ENCODE measurements at places on chromosomes 5 and 9. TPM values are rescaled to one million over a fixed set of nuclear protein-coding genes. Genes with fewer than 3 reads are reported as not detected.

The LRRC70 gene
- total RNA-seq = 0.12 TPM

The LRRTM2 gene
- 0.12 TPM for total RNA-seq

GRCh38 chr5:137359941-137360340, 139.2 kb downstream of the SPOCK1 start:
- no peak for DNase-seq

GRCh38 chr5:110377943-110378342, 348.5 kb downstream of the TMEM232 start:
- no peak for DNase-seq

DNA sequence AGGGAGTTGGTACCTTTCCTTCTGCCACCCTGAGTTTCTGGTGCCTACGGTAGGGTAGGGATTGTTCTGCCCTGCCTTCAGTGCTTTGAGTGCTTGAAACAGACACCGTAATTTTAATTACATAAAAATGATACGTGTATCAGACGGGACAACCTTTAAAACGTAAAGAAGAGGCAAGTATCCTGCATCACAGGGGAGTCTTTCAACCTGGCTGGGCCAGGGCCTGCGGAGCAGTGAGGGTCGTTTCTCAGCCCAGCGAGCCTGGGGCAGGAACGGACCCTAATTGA, 483 bp upstream of the DAB2IP start:
- DNase-seq = no peak

DNA sequence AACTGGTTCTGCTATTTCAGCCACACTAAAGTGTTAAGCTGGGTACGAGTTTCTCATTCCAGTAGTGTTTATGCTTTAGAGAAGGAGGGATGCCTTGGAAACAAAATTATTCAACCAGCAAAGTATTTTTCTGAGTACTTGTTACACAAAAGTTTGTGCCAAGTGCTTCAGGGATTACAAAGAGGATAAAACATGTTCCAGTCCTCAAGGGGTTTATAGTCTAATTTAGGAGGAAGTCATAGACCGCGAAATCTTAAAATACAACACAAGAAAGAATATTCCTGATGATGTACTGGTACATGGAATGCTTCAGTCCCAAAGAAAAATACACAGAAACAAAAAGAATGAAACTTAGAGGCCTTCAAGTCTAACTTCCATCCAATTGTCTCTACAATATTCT, 85.4 kb upstream of the NR4A3 start:
- no peak for DNase-seq

- no peak for DNase-seq
These were observed 2.2 kb downstream of the CACFD1 start for GRCh38 chr9:133461975-133462374.
